ENCODE measurements at places on chromosomes 11 and 22.

- DNase-seq: no peak
Measured at GRCh38 chr22:20272174-20272573, 4.1 kb upstream of the RTN4R start.

DNA sequence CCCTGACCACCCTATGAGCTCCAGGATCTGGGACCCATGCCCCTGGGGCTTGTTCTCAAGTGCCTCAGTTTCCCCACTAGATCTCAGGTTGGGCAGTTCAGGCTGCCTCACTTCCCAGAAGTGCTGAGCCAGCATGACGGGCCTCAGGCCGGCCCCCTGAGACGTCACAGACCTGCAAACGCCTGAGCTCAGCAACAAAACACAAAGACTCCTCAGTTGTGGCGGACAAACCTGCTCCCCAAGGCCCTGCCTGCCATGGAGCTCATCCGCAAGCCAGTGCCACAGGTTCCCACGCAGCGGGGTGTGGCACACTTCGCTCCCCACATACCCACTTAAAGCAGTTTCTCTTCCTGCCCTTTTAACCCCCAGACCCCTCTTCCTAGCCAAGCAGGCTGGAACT is 45.2 kb downstream of the NECTIN1 start:
- no peak for DNase-seq

DNA sequence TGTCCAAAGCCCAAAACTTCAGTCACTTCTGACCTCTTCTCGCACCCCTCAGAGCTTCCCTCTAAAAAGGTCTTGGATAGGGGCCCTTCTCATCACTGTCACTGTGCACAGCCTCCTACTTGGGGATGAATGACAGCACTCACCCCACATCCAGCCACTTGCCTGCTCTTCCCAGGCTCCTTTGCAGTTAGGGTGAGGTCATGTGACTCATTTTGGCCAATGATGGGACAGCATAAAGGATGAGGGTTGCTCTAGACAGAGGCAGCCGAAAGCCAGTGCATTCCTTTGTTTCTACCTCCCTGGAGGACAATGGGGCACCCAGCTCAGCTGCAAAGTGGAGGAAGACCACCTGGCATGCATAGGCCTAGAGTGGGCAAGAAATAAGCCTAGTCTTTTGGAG is 1413.3 kb downstream of the TBC1D22A start:
- no peak for DNase-seq

GRCh38 chr11:10310301-10310841 is 5.5 kb downstream of the ADM start:
- DNase-seq: no peak

- no peak for DNase-seq
Measured at GRCh38 chr11:95084509-95084908, 5.1 kb upstream of the ENDOD1 start.

- DNase-seq: no peak
Measured at GRCh38 chr11:35618497-35619115, 346 bp downstream of the FJX1 start.
